ENCODE measurements at places on chromosomes 12 and 14.

DNA sequence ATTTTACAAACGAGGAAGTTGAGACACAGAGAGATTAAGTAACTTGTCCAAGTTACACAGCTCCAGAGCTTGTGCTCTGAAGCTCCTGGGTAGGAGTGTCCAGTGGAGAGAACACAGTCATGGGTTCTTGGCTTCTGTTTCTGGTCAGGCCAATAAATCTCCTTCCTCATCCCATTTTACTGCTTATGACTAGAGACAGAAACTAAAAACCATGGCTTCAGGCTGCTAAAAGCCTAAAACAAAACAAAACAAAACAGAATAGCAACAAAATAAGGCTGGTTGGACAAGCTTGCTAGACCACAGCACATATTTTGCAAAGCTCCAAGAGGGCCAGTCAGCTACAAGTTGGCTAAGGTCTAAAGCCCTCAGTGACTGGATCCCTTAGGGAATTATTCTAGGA is 49.8 kb downstream of the PTGER2 start:
- DNase-seq = no peak

DNA sequence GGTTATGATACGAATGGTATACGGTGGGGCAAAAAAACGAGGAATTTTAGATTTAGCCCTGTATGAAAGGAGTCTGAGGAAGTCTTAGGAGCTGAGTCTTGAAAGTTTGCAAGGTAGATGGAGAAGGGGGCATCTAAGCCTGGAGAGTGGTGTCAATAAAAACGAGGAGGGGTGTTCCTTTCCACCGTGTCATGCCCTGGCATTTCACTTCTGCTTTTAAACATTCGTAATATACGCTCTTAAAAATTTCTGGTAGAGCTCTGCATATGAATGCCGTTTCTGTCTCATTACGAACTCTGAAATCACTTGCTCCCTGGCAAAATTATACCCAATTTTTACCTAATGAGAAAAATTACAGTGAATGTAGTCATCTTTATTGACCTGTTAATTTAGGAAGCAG is 170.2 kb downstream of the ERC1 start:
- DNase-seq = no peak

- no peak for DNase-seq
These were observed 258.6 kb downstream of the KTN1 start for GRCh38 chr14:55838529-55839052.

- no peak for DNase-seq
These were observed 267.3 kb upstream of the PDE3A start for GRCh38 chr12:20101046-20101445.

- DNase-seq = no peak
These were observed 49.7 kb downstream of the KICS2 start for GRCh38 chr12:64172143-64172970.

DNA sequence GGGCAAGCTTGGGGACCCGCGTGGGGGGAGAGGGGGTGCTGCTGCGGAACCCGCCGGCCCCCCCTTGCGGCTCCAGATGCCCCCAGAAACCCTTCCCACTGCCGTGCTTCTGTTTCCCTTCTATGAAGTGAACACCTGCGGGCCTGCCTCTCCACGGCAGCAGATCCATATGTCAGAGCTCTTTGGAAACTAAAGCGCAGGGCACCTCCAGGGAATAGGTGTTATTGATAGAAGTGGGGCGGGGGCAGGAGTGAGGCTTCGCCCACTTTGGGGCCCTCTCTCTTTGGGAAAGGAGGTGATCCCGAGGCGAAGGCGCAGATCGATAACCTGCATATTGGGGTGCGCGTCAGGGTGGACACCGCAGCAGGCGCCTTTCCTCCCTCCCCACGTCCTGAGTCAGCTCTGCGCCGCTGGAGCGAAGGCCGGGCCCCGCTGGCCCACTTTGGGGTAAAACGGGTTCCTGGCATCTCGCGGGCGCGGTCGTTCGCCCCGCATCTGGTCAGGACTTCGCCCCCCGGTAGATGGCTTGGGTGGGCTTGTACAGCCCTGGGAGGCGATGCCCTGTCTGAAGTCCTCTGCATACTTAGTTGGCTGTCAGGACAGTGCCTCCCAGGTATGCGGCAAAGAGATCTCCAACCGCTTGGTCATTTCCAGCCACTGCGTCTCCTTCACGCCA is 524 bp downstream of the KMT5A start:
- peak; percentile 23 for DNase-seq

DNA sequence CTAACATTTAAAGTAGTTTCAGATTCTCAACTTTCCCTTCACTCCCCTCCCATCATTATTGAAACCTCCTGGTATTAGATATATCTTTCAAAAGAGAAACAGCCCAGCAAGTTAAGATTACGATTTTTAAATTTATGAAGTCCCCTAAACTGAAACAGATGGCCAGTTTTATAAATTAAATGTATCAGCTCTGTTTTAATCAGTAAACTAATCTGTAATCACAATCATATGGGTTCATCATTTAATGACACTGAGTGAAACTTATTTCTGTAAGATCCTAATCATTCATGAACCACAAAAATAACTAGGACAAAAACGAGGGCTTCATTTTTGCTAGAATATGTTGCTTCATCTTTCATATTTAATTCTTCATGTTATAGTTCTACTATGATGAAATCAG is 137.8 kb downstream of the EPS8 start:
- DNase-seq = no peak

GRCh38 chr14:73977896-73978295 is 27.8 kb downstream of the COQ6 start:
- DNase-seq = no peak

GRCh38 chr14:68297039-68297438 is 477.5 kb downstream of the RAD51B start:
- no peak for DNase-seq

- no peak for DNase-seq
These were observed 26.2 kb downstream of the AMN start for GRCh38 chr14:102948698-102949061.

DNA sequence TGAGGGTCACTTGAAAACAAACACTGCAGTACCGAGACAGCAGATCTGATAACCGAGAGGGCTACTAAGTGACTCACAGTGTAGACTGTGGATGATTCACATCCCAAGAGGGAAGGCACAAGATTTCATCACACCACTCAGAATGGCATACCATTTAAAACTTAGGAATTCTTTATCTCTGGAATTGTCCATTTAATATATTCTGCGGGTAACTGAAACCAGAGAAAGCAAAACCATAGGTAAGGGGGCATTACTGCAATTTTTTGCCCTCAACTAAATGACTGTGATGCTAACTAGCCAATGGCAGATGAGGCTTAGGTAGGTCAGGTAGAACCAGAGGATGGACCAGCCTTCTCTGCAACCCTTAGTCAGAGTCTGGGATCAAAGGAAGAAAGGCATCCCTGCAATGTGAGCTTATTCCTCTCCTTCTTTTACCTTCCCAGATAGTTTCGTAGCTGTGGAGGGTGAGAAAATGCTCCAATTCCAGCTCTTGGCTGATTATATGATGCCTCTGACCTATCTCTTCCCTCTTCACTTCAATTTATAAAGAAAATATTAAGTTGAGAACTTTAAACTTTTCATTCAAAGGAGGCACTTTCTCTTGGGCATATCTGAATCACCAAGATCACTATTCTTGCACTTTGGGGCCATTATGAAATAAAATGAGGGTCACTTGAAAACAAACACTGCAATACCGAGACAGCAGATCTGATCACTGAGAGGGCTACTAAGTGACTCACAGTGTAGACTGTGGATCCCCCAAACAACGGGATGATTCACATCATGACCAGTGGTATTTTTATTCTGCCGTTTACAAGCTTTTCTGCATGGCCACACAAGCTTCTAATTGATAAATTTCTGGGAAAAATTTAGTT is 6.8 kb downstream of the ART4 start:
- no peak for DNase-seq

DNA sequence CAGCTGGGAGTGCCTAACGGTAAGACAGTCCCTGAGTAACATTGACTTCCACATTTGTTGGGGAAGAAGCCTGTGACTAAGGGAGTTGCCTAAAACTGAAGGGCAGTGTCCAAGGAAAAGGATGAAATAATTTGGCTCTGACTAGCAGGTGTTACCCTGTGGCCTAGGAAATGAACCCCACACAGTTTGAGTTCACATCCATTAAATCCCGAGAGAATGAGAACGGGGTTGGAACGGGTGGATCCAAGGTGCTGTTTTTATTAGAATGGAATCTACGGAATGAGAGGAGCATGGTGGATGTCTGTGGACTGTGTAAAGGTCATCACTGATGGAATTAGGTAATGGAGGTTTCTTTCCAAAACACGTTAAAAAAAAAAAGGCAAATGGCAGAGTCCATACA is 324.0 kb downstream of the MED13L start:
- no peak for DNase-seq

- DNase-seq = no peak
These were observed 71.6 kb downstream of the SCAF11 start for GRCh38 chr12:45918818-45919217.

DNA sequence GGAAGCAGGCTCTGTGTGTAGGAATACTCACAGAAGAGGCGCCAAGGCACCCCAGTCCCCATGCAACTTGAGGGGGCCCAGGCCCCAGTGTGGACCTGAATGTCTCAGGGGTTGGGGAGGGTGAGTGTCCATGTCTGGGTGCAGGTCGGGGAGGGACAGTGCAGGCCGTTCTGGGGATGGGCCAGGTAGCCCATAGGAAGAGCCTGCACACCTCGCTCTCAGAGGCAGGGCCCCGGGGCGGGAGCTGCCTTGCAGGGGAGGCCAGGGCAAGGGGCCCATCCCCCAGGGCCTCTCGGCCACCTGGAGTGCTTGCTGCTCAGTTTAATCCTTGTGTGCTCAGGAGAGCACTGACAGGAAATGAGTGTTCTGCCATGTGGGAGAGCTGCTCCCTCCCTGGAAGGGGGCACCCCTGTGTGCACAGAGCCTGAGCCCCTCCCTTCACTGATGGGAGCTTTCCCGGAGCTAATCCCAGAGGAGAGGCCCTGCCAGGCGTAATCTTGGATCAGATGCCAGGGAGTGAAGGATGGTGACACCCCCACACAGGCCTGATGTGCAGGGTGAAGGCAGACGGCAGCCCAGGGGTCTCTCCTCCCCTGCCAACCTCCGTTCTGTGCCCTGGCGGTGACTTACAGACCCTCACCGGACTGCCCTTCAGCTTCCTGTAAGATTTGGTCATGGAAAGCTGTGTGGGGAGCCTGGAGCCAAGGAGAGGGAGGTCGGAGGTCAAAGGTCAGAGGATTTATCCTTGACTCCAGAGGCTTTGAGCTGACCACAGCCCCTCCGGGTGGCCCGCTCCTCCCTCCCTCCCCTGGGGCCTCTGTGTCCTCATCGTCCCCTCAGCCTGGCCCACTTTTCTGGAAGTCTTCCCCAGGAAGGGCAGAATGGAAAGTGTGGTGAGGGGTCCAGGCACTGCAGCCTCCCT is 24.4 kb upstream of the FBRSL1 start:
- DNase-seq = no peak

- no peak for DNase-seq
These were observed 36.3 kb upstream of the SINHCAF start for GRCh38 chr12:31362115-31362758.

DNA sequence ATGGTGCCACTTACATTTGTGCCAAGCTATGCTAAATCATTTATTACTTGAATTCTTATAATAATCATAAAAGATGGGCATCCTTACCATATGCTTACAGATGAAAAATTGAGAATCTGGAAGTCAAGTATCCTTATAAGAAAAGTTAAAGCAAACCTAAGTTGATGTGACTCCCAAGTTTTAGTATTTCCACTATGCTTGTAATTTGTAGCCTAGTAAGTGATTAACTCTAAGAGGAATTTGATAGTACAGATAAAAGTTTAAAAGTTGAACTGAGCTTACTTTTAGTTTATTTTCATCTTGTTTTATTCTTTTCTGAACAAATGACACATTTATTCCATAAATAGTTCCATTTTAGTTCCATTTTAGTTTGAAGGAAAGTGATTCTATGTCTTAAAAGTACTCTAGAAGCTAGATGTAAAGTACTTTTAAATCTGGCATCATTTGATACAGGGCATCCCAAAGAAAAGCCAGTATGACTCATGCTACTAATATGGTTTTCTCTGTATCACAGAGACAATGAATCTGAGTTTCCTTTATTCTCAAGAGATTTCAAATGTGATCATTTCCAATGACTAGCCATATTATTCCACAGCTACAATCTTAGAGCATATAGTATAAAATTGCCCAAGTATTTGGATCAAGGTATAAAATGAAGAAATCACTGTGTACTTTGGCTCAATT is 596.0 kb downstream of the SLC16A7 start:
- DNase-seq = no peak

- DNase-seq = no peak
These were observed 215.8 kb upstream of the DIO2 start for GRCh38 chr14:80427101-80427500.

DNA sequence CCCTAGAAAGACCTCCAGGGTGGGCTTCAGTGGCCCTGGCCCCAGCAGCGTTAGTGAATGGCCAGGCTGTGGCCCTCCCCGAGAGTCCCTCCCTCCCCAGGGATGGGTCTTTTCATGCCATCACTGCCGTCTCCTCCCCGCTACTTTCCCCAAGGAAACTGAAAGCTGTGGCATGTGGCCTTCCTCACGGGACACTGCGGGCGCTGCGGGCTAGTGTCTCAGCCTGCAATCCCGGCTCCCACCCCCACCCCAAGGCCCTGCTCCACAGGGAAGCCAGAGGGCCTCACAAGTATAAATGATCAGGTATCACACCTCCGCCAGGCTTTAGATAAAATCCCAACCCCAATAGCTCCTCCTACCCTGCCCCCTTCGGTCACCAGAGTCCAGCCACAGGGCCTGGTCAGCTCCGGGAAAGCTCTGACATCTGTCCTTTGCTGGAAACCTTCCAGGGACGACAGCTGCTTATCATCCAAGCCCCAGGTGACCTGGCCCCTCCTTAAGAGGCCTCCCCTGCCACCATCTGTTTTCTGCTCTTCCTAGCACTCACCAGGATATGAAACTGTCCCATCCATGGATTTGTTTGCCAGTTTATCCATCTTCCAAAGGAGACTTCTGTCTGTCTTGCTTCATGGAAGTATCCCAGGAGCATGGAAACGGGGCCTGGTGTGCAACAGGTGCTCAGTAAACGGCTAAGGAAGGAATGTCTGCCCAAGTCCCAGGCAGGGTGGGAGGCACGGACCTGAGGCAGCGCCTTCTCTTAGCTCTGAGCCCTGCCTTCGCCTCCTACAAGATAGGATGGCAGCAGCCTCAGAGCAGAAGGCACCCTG is 31.6 kb downstream of the CCDC85C start:
- no peak for DNase-seq

GRCh38 chr14:90809530-90810312 is 6.5 kb downstream of the TTC7B start:
- no peak for DNase-seq

DNA sequence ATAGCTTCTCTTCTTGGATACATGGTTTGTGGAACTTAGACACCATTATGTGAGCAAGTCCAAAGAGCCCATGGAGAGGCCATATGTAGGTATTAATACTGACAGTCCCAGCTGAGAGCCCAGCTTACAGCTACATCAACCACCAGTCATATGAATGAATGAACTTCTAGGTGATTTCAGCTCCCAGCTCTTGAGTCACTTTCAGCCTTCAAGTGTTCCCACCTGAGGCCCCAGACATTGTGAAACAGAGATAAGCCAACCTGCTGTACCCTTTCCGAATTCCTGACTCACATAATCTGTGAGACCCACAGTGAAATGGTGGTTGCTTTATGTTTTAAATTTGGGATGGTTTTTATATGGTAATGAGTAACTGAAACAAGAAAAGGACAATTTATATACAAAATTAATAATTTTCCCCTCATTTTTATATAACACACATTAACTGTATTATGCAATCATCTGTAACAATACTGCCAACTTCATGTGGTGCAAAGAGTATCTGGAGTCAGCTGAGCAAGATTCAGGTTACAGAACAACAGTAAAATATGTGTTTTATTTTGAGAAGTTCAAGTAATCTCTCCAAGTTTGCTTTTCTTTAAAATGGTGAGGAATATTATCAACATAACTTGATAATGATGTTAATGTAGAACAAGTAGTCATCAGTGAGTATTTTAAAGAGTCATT is 27.7 kb upstream of the FBXO33 start:
- DNase-seq = no peak

GRCh38 chr14:54177641-54178621 is 218.9 kb upstream of the CDKN3 start:
- DNase-seq = no peak

Data from activated CD4-positive, alpha-beta T cell treated with anti-CD3 and anti-CD28 coated beads, Interleukin-2, amount 50 U/mL, for 16 hours (primary cell).